ENCODE measurements at places on chromosomes 3 and 15. TPM values are rescaled to one million over a fixed set of nuclear protein-coding genes. Genes with fewer than 3 reads are reported as not detected.

The CLDN16 gene
- total RNA-seq: not detected

The GLDN gene
- total RNA-seq: 0.56 TPM

The ST8SIA2 gene
- total RNA-seq: 30.4 TPM

DNA sequence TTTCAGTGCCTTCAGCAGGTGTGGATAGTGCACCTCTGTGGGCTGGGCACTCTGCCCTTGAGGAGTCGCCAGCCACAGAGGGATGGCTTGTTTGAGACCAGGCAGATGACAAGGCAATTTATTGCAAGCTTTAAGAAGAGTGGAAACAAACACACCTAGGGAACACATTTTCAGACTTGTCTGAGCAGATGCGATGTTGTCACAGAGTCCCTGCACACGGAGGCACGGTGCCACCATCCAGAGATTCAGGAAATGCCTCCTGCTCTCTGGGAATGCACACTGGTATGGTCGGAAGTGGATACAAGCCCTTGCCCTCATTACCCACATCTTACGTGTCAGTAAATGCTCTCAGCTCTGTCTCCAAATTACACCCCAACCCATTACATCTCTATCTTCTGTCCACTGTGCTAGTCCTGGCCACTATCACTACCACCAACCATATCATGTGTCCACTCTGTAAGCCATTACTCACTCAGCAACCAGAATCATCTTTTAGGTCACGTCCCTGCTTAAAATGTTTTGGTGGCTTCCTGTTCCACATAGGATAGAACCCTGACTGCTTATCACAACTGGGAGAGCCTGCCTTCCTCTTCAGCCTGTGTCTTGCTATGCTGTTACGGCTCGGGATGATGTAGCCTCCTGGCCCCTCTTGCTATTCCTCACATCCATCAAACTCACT, 196.9 kb downstream of the SLCO3A1 start:
- no peaks in the 10 kb centered on the region for H3K27me3 ChIP-seq
- no peak overlapping the region for H3K27ac ChIP-seq
- peaks cover 19% of the 10 kb centered on the region for H3K4me1 ChIP-seq
- no peaks in the 10 kb centered on the region for H3K36me3 ChIP-seq
- no peak overlapping the region for H3K4me3 ChIP-seq

GRCh38 chr3:52402706-52403270, 42.1 kb downstream of the SEMA3G start:
- DNase-seq: peak; percentile 1
- no peak overlapping the region for H3K27ac ChIP-seq
- H3K27me3 ChIP-seq: peaks cover 4% of the 10 kb centered on the region
- no peaks in the 10 kb centered on the region for H3K36me3 ChIP-seq
- H3K4me3 ChIP-seq: no peak overlapping the region

DNA sequence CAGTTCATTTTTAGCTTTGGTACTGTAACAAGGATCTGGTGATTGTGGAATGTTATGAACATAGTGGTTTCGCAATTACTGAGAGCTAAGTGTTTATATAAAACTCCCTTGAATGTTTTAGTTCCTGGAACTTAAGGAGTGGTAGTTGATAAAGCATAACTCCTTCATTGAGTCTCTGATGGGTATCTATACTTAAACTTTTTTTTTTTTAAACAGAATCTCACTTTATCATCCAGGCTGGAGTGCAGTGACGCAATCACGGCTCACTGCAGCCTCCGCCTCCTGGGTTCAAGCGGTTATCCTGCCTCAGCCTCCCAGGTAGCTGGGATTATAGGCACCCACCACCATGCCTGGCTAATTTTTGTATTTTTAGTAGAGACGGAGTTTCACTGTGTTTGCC, 11.3 kb downstream of the PRKCI start:
- H3K4me1 ChIP-seq: peaks cover 9% of the 10 kb centered on the region
- no peaks in the 10 kb centered on the region for H3K36me3 ChIP-seq
- no peak overlapping the region for H3K27ac ChIP-seq
- no peaks in the 10 kb centered on the region for H3K27me3 ChIP-seq

All from glutamatergic neuron (in vitro differentiated cells).